ENCODE measurements at places on chromosomes 5 and 9.

- DNase-seq = no peak
Observed at GRCh38 chr5:124736805-124737188, 9.6 kb downstream of the ZNF608 start.

DNA sequence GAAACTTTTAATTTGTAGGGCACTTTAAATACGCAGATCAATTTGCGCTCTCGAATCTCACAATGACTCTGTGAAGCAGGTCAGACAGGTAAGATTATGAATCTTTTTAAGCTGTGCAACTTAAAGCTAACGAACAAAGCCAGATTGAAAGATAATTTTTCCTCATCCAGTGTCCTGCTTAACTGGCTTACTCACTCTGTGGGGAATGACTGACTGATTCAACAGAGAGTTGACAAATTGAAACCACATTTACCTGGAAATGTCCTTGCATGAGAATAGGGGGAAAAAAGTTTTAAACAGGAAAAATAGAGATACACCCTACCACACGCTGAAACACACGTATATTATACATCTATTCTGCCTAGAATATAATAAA lies 187.9 kb downstream of the MAN2A1 start:
- no peak for DNase-seq

DNA sequence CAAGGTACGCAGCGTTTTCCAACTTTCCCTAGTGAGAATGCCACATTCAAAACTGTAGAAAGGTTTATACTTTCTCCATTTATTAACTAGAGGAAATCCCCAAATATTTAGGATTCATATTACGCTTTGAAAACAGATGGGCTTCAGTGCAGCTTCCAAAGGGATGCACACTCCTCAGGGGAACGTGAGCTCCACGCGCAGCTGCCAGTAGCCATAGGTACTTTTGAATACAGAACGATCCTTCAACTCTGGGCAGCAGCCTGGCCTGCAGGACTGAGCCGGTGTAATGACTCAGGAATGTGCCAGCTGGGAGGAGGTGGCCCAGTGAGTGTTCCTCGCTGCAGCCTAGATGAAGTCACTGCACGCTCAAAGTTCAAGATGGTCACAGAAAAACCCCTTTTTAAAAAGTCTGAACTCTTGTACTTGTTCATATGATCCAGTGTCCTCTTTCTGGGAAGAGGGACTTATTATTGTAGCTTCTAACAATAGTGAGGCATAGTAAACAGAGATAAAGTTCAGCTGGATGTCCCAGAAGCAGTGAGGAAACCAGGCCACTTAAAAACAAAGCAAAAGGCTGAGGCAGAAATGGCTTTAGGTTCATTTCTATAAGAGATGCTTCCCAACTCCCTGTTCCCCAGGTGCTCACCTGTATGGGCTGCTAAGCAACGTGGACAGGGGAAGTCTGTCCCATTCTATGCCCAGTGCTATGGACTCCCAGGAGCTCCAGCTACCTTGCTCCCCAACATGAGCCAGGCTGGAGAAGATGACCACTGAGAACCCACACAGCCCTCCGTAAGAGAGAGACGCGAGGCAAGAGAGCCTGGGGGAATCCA lies 130.0 kb downstream of the LHFPL2 start:
- no peak for DNase-seq

- no peak for DNase-seq
Observed at GRCh38 chr5:75405296-75405695, 68.3 kb downstream of the HMGCR start.

GRCh38 chr5:15441433-15442192 lies 58.4 kb upstream of the FBXL7 start:
- no peak for DNase-seq

DNA sequence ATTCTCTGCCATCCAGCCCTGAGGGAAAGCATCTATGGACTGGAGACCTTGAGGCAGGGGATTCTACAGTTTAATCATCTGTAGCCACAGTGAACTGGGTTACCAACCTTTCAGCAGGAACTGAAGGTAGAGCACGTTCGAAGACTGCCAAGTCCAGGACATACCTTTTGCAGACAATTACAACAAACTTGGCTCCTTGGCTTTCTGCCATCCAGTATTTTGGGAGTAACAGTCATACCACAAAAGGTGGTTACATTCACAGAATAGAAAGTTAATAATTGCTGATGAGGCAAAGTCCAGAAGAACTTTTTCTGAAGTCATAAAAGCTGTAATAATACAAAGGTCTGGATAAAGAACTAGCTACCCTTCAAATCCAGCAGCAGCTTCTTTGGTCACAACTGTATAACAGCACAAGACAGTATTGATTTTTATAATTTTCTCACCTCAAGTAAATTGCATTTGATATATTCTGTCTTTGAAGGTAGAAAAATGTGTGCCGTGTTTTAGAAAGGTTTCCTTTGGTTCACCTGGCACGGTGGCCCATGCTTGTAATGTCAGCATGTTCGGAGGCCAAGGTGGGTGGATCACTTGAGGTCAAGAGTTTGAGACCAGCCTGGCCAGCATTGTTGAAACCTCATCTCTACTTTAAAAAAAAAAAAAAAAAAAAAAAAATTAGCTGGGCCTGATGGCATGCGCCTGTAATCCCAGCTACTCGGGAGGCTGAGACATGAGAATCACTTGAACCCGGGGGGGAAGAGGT lies 236.6 kb downstream of the NR3C1 start:
- DNase-seq = no peak

DNA sequence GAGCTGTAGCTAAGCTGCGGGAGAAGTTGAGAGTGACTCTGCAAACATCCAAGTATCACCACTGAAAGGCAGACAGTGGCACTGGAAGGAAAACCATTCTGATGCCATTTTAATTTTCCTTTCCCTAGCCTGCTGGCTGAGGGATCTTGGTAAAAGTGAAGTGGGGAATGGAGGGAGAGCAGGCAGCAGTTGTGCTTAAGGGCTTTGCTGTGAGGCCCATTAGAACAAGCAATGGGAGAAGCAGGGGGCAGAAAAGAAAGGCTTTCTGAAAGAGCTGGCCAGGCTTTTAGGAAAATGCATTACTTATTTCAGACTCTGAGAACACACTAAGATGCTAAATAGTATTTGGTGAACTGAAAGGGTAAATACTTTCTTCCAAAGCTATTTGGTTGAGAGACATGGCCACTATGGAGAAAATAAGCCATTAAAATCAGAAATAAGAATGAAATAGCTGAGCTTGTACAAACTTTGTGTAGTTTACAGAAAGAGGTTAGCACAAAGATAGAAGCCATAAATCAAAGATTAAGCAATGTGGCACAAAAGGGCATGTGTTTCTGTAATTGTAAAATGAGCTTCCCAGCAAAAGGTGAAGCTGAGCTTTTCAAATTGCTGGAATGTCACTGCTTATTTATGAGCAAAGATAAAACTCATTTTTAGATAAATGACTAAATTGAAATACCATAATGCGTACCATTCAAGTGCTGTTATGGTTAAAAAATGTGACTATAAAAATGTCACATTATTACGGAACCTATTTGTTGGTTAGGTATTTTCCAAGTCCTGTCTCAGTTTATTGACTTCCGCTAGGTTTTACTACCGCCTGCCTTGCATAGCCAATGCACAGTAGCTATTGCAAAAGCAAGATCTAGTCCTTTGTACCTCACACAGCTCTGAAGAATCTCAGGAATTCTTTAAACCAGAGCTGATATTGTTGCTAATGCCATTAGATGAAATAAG lies 20.8 kb downstream of the SNCAIP start:
- no peak for DNase-seq

GRCh38 chr5:31995714-31996113 lies 178.4 kb downstream of the GOLPH3 start:
- no peak for DNase-seq

DNA sequence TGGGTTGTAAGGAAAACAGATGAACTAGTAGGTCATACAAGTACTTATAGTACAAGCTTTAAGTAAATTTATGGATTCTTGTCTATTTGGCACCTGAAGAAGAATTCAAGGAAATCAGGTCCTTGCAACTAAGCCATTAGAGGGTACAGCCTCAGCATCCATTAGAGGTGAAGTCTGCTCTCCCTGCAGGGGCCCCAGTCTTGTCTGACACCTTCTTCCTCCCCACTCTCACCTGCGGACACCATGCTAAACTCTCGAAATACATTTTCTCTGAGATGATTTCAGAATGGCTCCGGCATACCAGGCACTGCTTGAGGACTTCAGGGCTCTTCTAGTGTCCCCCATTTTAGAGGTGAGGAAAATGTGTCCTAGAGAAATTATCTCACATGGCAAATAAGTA lies 137.9 kb downstream of the GNAQ start:
- DNase-seq = no peak

DNA sequence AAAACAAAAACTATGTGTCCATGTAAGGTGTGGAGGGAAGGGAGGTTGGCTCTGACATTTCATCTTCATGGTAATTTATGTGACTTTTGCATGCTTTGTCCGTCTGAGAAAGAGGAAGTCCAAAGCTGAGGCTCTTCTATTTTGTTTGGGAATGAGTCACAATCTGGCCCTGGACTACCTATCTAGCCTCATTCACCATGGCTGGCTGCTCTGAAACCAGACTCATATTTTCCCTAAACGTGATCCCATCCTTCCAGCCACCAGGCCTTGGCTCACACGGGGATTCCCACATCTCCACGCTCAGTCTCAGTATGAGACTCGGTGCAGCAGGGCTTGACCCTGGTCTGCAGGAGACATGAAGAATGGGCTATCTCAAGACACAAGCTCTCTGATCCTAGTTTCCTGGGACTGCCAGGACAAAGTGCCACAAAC lies 672.8 kb downstream of the ACTL7B start:
- DNase-seq = no peak

DNA sequence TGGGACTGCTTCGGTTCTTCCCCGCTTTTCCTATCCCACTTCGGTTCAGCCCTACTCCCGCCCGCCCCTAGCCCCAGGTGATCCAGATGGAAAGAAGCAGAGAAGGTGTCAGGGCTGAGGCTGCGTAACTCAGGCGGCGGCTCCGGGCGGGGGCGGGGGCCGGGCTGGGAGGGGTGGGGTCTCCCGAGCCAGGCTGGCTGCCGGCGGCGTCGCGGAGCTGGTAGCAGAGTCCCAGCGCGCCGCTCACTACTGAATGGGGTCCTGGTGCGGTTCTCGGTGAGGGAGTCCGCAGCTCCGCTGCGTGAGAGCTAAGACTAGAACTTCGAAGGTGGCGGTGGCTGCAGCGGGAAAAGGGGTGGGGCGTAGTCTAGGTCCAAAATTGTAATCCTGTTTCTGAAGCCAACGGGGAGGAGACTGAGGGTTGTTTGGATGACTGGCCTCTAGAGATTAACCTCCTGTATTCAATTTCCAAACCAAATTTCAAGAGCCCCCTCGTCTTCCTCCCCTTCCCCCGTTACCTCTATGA lies 1.4 kb downstream of the PRR16 start:
- DNase-seq = no peak

DNA sequence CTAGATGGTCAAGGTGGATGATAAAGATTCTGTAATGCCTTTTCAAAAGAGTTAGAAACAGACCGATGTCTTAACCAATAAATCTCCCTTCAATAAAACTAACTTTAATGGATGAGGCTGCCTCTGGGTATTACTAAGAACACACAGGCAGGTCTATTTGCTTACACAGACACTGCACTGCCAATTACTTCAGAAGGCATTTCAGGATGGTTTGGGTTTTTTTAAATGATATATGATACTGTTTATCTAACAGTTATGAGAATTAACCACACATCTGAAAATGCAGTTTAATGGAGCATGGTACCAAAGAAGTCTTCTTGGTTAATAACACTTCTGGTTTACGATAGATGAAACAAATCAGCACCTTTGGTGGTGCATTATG lies 367.9 kb upstream of the GRAMD2B start:
- no peak for DNase-seq

All from activated naive CD8-positive, alpha-beta T cell treated with anti-CD3 and anti-CD28 coated beads for 36 hours (primary cell).